ENCODE measurements at places on chromosomes 12 and 14.
A peak's percentile ranks its signal among the peaks of the same experiment; 100 is the strongest.

- DNase-seq: no peak
Measured at GRCh38 chr12:19227880-19228210, 98.3 kb downstream of the PLEKHA5 start.

- DNase-seq: no peak
Measured at GRCh38 chr14:94769391-94770250, at the start of gene GSC. GSC (minus strand) TSS chr14:94770113; CDS start chr14:94770015, 98 bp downstream.

GRCh38 chr12:66612090-66612775 lies 66.6 kb downstream of the GRIP1 start:
- no peak for DNase-seq

- peak; percentile 34 for DNase-seq
Measured at GRCh38 chr14:24430143-24430681, 458 bp downstream of the KHNYN start.

DNA sequence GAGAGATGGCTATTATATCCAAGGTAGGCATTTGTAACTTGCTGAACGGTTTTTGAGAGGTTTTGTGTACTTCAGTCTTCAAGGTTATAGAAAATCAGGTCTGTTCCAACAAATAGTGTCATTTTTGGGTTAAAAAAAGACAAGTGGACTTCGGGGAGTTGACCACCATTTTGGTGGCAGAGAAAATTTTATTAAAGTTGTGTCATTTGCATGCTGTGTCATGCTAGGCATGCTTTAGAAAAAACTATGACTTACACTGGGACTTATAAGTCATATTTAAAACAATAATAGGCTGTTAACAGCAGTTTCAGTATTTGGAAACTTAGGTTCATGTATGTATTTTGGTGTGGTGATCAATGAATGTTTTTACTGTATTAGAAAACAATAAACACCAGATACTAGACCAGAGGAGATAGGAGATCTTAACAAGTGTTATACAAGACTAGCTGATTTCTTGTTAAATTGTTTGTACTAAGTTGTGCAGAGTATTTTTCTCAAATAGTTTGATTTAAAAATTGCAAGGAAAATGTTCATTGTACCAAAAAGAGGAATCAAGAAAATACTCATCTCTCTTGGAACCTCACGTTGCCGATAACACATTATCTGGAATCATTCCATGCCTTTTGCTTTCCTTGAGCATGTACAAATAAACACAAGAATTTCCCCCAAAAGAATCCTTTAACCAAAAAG lies 1.4 kb downstream of the RAN start:
- no peak for DNase-seq

DNA sequence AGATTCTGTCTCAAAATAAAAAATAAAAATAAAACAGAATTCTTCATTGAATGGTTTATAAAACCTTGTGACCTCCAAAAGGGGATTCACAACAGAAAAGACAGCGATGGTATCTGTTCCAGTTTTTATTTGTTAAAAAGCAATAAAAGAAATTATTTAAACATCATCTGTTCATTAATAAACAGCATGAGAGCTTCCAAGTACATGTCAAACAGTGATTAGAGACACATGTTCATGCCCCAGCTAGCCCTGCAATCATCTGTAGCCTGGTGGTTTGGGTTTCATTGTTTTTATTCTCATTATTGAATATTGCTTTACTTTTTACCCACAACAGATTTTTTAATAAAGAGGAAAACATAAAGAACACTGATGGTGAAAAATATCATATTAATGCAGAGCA lies 173.3 kb downstream of the ANO2 start:
- no peak for DNase-seq

- no peak for DNase-seq
Measured at GRCh38 chr12:100503228-100503628, 29.6 kb downstream of the NR1H4 start.
